ENCODE measurements at places on chromosomes 6 and 20.

- DNase-seq: no peak
Observed at GRCh38 chr20:2342243-2342642, 38.5 kb upstream of the TGM6 start.

DNA sequence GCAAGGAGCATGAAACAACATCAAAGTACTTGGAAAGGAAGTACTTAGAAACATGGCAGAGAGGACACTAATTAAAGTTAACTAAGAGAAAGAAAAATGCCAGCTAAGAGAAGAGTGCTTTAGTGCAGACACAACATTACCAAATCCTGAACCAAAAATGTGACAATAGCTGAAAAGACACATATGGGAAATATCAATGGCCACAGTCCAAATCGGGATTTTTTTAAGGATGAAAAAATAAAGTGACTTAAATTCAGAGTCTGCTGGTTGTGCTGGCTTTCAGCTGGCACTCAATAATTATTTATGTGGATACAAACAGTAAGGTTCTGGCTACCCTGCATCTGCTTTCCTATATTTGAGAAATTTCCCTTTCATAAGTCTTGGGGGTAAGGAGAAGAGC, 12.6 kb upstream of the DST start:
- DNase-seq: no peak

DNA sequence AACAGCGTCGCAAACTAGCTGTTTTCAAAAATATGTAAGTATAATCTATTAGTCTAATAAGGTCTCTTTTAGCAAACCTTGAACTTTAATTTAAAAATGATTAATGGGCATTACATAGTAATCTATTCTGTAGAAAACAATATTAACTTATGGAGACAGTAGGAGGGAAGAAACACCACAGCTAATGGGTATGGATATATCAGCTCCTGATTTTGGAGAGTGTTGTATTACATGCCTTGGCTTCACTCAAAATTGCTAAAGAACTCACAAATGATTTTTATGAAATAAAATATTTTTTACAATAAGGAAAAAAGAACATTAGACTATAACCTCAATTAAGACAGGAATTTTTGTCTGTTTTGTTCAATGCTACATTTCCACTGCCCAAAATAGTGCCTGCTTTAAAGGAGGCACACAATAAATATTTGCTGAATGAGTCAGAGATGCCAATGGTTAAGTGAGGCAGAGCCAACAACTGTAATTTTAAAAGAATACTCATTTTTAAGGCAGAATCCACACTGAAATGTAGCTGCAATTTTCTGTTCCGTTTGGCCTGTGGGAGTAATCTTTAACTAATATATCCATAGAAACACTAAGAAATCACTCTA, 15.7 kb downstream of the ATG5 start:
- no peak for DNase-seq

DNA sequence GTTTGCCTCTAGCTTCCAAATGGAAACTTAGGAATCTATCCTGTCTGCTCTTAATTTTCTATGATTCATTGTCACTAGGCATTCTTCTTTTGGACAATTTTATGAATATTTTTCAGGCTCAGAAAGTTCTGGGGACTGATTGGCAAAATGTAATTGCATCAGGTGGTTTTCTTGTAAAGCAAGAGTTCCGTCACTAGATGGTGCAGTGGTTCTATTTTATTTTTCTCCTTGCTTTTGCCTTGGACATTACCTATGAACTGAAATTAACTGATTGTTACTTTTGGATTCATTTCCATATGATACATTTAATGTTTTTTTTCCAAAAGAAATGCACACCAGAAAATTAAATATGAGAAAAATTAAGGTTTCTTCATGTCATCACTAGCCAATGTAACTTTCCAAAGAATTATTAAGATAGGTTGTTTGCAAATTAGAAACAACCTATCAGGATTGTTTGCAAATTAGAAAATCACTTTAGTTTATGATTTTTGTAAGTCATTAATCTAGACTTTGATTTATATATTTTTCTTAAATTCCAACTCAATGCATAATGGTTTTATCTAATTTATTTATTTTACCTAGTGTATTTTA, 48.0 kb downstream of the TMEM170B start:
- DNase-seq: peak; percentile 88

DNA sequence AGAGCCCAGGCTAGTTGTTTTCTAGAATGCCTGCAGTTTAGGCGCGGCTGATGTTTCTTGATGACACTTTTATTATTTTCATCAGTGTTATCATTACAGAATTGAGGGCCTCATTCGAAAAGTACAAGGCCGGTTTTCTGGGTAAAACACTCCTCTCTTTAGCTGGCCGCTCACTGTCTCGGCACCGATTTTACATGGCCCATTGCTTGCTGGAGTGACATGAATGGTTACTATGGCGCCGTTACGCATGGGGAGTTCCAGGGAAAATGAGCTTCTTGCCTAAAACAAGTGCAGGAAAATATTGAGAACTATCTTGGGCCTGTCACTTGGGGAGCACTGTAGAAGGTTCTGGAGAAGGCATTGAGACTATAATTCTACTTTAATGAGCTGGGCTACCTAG, 317.8 kb downstream of the CDH4 start:
- DNase-seq: peak; percentile 89

GRCh38 chr20:58877976-58878360, 25.5 kb downstream of the GNAS start:
- peak; percentile 19 for DNase-seq

DNA sequence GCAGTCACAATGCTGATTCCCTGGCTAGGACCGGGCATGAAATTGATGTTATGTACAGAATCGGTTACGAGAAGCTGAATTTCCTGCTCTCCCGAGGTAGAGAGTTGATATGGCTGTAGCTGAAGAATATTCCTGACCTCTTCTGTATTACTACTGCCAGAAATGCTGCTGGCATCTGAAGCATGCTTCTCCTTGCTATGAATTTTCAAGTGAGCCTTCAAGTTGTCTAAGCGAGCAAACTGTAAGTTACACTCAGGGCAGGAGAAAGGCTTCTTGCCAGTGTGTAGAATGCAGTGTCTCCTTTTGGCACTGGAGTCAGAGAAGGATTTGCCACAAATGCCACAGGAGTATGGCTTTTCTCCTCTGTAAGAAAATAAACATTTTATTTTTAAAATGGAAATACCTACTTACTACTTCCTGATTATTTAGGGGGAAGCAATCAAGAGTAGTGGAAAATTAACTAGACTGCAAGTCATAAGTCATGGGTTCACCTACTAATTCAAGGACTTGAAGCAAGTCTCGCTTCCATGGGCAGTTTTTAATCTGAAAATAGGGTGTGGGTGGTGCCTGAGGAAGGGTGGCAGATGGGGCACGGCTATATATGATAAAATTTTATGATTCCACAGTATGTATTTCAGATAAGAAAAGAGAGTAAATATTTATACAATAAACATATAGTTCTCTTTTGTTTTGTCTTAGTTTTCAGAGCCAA, 10.8 kb upstream of the MICAL1 start:
- DNase-seq: no peak

- DNase-seq: no peak
Observed at GRCh38 chr6:160137130-160137988, 15.7 kb downstream of the SLC22A1 start.

- DNase-seq: no peak
Observed at GRCh38 chr20:9235518-9235917, 166.6 kb downstream of the PLCB4 start.

DNA sequence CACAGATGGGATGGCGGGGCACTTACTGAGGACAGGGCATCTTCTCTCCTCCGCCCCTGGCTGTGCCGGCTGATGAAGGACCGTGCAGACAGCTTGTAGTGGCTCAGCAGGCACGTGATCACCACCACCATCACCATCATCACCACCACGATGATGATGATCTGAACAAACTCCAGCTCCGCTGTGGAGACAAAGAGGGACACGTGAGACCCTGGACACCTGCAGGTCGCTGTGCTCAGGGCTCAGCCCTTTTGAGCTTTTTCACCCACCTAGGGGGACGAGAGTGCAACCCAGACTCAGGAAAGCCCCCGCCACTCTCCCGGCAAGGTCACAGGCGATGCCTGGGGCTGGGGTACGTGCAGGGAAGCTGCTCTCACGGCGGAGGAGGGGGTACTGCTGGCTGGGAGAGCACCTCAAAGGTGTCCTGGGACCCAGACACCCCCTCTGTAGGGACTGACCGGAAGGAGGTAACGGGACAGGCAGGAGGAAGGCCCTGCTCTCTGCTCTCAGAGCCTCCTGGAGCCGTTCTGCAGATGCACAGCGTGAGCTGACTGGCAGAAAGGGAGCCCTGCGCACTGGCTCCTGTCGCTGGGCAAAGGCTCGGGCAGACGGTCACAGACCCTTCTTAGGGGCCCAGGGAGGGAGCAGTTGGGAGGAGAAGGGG, 39.4 kb upstream of the ZBP1 start:
- no peak for DNase-seq

DNA sequence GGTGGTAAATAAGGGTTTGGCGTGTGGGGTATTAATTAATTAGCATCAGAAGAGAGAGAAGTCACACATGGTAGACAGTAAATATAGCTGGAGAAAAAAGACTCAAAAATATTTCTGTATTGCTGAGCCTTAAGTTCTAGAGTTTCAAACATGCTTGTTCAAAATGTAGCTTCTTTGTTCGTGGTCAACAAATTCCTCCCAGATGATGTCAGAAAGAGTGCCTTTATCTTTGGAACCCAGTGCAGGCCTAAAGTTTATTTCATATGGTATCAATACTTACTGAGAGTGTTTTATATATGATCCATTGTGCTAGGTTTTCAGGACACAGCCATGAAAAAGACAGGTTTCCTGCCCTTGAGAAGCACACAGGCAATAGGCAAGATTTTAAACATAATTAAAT, 18.3 kb downstream of the MARCKS start:
- no peak for DNase-seq

DNA sequence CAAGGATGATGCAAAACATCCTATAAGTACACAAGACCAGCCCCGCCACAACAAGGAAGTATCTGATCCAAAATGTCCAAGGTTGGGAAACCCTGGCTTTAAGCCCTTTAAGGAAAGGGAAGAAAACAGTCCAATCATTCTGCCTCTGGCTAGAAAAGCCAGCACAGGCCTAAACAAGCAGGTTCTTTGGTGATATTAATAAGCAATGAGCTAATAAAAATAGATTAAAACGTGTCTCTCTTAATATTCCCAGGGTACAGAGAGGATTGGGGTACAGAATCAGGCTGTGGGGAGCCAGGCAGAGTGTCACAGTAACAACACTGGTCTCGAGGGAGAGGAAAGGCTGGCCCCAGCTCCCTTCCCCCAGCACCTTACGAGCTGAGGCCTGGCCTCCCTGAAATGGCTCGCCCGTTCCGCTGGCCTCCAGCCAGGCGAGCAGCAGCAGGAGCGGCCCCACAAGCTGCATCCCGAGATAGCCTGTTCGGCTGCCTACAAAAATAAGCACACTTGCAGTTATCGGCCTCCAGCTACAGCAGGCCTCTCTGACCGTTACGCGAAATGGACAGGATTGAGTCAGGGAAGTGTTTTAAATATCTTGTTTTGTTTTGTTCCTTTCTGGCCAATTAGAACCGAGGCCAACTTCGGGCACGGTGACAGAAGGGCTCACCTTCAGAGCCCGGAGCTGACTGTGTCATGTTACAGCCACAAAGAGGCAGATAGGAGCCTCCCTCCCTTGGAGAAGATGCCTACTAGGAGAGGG, 4.0 kb upstream of the ZMYND8 start:
- peak; percentile 88 for DNase-seq

- DNase-seq: no peak
Observed at GRCh38 chr6:49939993-49940498, 23.9 kb downstream of the DEFB114 start.

DNA sequence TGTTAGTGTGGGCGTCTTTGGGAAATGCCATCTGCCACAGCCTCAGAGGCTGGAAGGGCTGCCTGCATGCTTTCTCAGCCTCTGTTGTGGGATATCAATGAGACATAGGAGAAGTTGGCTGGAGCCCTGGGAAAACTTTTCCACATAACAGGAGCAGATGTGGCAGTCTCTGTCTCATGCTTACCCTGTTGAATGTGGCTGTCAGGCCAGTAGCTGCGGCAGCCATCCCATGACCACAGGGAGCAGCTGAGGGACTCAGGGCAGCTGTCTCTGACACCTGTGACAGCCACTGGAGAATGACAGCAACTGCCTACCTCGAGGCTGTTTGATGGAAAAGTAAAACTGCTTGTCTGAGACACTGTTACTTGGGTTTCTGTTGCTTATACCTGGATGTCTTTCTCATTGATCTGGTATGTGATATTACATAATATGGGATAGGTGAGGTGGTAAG, 64.4 kb downstream of the TULP4 start:
- peak; percentile 58 for DNase-seq

GRCh38 chr6:135830452-135830881, 21.0 kb upstream of the PDE7B start:
- DNase-seq: no peak

GRCh38 chr6:129659590-129660345, 50.2 kb downstream of the ARHGAP18 start:
- no peak for DNase-seq

GRCh38 chr6:107340881-107341280, 118.5 kb downstream of the PDSS2 start:
- no peak for DNase-seq

GRCh38 chr6:37173493-37174195, 3.7 kb downstream of the PIM1 start:
- DNase-seq: no peak

- DNase-seq: no peak
Observed at GRCh38 chr6:28656715-28657114, 131.0 kb downstream of the GPX5 start.

DNA sequence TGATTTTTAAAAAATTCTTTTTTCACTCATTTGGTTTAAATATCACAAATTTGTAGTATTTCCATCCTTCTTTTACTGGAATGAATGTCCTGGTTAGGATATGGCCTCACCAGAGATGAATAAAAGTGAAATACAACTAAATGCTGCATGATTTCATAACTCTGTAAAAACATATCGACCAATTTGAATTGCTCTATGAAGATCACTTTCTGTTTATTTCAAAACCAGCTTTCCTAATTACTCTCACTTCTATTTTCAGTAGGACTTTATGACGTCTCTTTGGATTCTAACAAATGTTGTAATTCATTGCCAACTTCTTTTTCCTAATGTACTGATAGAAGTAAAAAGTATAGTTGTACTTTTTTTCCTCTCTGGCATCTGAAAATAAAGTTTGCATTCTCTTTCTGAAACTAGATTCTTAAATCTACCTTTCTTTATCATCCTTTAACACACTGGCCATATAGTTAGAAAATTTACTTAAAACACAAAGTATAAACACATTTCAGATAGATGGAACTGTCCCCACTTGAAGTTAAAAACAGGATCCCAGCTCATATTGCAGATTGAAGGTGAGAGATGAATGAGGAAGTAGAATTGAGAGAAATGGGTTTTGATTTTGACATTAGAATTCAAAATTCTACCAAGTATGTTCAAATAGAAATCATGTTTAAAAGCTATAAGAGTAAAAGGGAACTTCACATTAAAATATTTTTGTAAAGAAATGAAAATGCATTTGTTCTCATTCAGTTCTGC, 40.3 kb upstream of the IL20RA start:
- DNase-seq: no peak

DNA sequence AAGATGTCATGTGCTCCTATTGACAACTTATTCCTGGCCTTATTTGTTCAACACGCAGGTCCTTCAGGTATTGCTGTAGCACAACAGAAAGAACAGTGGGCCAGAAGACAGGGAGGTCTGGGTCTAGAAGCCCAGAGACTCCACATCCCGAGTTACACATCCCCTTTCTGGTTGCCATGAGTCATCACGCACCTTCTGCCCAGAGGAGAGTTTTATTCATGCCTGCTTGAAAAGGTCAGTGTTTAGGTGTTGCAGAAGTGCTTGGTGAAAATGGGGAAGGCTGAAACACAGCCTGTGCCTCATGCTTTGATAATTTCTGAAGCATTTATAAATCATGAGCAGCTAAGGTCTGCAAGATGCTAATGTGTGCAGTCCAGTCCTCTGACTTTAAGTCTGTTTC, 256.4 kb downstream of the GMPR start:
- no peak for DNase-seq

All from eye (tissue), 1 donor.